ENCODE measurements at places on chromosomes 12 and 14.

DNA sequence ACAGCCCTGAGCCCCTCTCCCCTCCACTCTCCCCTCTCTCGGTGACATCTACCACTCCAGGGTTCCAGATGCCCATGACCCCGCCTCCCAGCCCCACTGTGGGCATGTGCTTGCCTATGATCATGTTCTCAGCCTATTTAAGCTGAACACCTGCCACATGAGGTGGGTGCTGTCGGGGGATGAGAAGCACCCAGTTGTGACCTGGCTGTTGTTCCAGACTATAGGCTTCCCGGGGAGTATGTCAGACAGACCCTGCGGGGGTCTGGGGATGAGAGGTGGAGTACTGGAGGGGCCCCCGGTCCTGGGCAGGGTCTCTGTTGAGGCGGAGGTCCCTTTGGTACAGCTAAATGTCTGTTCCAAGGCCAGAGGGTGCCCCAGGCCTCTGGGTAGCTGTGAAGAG is 6.0 kb downstream of the VSX2 start:
- DNase-seq, result no peak

- DNase-seq, result no peak
Measured at GRCh38 chr12:108633081-108633533, 587 bp downstream of the SELPLG start.

DNA sequence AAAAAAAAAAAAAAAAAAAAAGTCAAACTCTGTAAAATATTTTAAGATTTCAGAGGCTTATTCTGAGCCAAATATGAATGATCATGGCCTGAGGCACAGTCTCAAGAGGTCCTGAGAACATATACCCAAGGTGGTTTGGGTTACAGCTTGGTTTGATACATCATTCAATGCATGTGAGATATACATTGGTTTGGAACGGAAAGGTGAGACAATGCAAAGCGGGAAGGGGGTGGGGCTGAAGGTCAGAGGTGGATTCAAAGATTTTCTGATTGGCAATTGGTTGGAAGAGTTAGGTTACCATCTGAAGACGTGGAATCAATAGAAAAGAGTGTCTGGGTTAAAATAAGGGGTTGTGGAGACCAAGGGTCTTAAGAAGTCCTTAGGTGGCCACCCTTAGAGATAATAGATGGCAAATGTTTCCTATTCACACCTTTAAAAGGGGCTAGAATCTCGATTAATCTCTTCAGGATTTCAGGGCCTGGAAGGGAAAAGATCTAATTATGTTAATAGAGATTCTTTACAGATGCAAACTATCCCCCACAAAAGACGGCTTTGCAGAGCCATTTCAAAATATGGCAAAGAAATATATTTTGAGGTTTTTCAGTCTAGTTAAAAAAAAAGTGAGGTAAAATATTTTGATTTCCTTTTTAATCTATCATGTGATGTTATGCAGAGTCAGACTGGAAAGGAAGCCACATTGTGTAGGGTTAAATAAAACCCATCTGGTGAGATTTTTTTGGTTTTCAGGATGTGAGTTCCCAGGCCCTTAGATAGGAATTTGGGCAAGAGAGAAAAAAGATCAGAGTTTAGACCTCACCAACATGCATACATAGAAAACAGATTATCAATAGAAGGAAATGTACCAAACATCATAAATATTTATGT is 173.8 kb upstream of the CNOT2 start:
- no peak for DNase-seq

- no peak for DNase-seq
Measured at GRCh38 chr12:89882050-89882449, 173.4 kb upstream of the ATP2B1 start.

GRCh38 chr14:85471744-85472143 is 58.2 kb upstream of the FLRT2 start:
- no peak for DNase-seq

DNA sequence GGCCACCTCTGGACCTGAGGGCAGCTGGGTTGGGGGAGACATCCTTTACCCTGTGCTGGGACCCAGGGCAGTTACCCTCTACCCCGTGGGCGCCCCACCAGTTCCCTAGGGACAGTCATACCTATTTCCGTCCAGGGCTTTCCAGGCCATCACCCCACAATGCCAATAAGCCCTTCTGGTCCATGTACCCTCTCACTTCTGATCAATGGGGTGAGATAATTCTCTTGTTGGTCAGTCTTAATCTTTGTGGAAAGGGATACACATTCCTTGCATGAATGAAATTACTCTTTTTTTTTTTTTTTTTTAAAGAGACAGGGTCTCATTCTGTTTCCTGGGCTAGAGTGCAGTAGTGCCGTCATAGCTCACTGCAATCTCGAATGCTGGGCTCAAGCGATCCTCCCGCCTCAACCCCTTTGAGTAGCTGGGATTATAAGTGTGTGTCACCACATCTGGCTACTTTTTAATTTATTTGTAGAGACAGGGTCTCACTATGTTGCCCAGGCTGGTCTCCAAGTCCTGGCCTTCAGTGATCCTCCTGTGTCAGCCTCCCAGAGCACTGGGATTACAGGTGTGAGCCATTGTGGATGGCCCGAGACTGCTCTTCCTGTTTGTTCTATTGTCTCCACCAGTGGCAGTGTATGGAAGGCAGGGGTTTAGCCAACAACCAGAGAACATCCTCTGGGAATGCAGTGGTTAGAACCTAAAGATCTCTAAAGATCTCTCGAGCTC is 46.3 kb upstream of the STON2 start:
- DNase-seq, result no peak

DNA sequence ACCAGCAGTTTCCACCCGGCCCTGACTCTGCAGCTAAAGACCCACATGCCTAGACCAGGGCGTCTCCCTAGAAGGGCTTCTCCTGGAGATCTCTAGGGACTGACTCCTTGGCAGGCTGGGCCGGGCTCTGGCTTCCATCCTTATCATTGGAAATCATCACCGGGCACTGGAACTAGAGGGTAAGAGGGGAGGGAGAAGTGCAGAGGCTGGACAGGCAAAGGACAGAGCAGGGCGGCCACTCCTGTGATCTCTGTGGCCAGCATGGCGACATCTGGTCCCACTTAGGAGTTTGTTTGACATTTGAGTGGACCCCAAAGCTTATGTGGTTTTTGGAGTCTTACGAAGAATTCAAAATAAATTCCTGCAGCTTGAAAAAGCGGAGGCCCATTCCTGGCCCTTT is 7.1 kb downstream of the LTBP2 start:
- DNase-seq, result no peak

GRCh38 chr12:64064706-64065105 is 157.4 kb downstream of the KICS2 start:
- DNase-seq, result no peak

DNA sequence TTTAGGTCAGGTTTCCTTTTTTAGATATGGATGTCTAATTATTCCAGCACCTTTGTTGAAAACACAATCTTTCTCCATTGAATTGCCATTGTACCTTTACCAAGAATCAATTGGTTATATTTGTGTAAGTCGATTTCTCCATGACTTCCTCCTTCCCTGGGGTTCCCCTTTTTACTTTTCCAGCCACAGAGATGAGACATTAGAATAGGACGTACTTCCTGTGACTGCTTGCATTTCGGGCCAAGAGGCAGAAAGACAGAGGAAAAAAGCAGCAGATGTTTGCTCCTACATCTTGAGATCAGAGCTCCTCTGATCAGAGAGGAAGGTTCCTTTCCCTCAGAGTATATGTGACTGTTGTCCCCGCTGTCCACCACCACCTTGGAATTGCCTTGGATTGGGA is 453.7 kb upstream of the RGS6 start:
- DNase-seq, result no peak

- DNase-seq, result no peak
Measured at GRCh38 chr14:34775922-34776321, 61.5 kb upstream of the CFL2 start.

GRCh38 chr14:104222396-104223036 is 84.1 kb downstream of the KIF26A start:
- DNase-seq, result no peak

GRCh38 chr12:104944252-104944651 is 13.8 kb downstream of the SLC41A2 start:
- DNase-seq, result no peak

- no peak for DNase-seq
Measured at GRCh38 chr14:73014105-73014504, 12.8 kb downstream of the ZFYVE1 start.

DNA sequence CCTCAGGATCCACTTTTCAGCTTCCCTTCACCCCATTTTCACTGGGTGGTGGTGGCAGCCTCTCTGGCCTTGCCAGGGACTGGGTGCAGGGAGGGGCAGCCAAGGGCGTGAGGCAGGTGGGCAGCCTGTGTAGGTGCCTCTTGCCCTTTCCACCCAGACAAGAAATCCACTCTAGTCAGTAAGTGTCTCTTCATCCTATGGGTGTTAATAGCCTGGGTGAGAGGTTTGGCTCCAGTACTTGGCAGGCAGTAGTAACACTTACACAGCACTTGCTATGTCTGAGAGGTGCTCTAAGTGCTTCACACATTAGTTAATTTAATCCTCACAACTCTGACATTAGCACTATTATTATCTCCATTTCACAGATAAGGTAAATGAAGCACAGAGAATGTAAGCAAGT is 171.9 kb downstream of the EMP1 start:
- DNase-seq, result no peak

GRCh38 chr14:53183611-53184010 is 30.5 kb upstream of the DDHD1 start:
- DNase-seq, result no peak

DNA sequence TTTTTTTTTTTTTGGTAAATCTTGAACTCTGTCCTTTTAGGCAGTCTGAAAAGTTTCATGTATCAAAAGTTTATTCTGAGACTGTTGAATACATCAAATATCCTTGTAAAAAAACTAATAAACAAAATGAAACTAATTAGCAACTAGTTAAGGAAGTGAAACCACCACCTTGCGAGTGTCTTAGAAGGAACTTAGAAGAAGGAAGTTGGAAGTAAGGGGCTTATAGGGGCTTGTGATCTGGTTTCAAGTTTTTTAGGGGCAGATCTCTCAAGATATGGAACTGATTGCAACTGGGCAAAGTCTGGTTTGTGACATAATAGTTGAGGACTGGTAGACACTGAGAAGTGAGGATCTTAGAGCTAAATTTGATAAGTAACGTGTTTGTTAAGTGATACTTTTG is 748.8 kb downstream of the C12orf50 start:
- DNase-seq, result no peak

DNA sequence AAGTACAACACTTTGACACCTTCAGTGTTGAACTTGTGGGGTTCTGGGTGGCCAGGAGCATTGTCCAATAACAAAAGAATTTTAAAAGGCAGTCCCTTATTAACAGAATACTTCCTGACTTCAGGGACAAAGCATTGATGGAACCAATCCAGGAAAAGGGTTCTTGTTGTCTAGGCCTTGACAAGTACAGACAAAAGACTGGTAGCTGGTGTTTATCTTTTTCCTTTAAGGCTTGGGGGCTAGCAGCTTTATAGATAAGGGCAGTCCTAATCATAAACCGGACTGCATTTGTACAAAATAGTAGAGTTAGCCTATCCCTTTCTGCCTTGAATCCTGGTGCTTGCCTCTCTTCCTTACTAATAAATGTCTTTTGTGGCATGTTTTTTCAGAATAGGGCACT is 27.4 kb downstream of the FAM177A1 start:
- DNase-seq, result no peak

GRCh38 chr14:23572836-23573235 is 5.2 kb upstream of the AP1G2 start:
- no peak for DNase-seq

- no peak for DNase-seq
Measured at GRCh38 chr12:19885093-19885812, 446.0 kb downstream of the AEBP2 start.

- no peak for DNase-seq
Measured at GRCh38 chr12:98373025-98373554, 142.3 kb upstream of the TMPO start.

DNA sequence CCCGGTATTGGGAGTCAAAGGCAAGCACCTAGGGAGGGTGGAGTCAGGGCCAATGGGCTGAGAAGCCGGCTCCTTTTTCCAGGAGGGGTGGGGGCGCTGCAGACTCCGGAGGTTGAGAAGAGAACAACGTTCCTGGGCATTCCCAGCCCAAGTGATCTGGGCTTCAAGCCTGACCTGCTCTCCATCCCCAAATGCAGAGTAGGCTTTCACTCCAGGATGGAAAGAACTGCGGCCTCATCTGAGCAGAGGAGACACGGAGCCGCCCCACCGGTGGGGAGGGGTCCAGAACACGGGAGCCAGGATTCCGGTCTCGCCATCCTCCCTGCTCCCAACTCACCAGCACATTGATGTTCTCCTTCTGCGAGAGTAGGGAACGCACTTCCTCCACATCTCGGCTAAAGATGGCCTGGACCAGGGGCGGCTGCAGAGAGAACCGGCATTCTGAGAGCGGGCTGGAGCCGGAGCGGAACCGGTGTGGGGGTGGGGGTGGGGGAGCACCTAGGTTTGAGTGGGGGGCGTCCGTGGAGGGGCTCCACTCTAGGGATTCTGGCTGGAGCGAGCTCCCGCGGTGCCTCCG is 605 bp downstream of the ANKRD52 start:
- DNase-seq, result no peak

GRCh38 chr14:51368721-51369163 is 128.7 kb downstream of the TMX1 start:
- DNase-seq, result no peak

GRCh38 chr14:89956661-89957009 is 908 bp downstream of the TDP1 start:
- DNase-seq, result no peak

- no peak for DNase-seq
Measured at GRCh38 chr12:108370415-108370814, 31.3 kb upstream of the CMKLR1 start.

DNA sequence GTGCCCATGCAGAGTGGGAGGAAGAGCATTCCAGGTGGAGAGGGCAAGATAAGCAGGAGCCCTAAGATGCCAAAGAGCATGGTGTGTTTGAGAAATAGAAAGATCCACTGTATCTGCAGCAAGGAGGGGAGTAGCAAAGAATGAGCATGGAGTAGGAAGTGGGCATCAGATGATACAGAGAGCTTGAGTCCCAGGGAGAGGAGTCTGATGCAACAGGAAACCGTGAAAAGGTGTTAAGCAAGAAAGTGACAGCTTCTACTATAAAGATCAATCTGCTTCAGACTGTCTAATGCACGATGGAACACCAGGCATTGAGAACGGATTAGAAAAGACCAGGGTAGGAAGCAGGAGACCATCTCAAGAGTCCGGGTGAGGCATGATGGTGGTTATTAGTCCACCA is 12.3 kb upstream of the GPRC5D start:
- no peak for DNase-seq

DNA sequence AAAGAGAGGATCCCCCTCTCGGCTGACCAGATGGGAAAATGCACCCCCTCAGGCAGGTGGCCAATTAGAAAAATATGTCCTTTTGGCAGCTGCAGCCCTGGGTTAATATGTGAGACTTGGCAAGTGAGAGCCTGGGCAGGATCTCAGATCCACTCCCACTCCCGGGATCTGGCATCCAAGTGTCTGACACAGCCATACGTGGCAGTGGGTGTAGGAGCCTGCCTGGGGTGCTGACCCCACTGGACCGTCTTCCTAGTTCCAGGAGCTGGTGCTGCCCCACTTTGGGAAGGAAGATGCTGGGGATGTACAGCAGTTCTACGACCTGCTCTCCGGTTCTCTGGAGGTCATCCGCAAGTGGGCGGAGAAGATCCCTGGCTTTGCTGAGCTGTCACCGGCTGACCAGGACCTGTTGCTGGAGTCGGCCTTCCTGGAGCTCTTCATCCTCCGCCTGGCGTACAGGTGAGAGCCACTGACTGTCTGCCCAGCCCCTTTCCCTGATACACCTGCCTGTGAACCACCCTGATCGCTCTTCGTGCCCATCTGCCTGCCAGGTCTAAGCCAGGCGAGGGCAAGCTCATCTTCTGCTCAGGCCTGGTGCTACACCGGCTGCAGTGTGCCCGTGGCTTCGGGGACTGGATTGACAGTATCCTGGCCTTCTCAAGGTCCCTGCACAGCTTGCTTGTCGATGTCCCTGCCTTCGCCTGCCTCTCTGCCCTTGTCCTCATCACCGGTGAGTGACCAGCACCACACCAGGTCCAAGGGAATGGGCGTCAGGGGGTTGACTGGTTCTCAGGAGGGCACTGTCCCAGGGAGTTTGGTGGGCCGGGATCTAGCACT is 5.8 kb downstream of the NR4A1 start:
- no peak for DNase-seq

All from iPS DF 19.7 (cell line).